A172 (cell line): ENCODE measurements at places on chromosomes 2 and 18.

- DNase-seq, result no peak
These were observed 31.4 kb upstream of the ACKR3 start for GRCh38 chr2:236538242-236538641.

- DNase-seq, result no peak
These were observed 47.6 kb upstream of the MSH6 start for GRCh38 chr2:47735136-47735869.

DNA sequence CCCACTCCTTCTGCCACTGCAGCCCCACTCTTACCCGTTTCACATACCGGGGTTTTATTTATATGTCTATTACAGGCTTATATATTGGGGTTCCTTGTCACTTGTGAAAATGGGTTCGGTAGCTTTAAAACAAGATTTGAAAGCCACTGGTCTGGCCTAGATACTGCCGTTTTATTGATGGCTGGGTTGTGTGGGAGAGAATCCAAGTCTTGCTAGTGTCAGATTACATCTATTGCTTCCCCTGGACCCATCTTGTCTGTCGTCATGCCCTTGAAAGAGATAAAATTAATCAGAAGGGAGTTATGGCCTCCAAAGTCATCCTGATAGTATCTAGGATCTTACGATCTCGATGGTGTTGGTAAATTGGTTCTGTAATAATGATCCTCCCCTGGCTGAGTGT lies 79.4 kb downstream of the EIPR1 start:
- no peak for DNase-seq

DNA sequence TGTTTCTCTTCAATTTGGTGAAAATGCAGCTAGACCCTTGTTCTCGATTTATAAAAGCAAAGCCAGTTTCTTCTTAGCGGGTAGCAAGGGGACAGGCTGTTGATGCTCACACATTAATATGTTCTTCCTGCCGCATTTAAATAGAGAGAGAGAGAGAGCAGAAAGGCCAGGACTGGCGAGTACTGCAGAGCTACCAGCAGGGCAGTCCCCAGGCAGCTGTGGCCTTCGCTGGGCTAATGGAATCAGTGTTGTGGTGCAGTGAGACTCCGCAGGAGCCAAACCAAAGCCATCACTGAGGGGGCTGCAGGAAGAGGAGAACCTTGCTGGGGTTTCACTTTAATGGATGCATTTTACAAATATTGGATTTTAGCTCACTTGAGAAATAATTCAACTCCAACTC lies 223.6 kb downstream of the ACTR3 start:
- no peak for DNase-seq

- no peak for DNase-seq
These were observed 255.7 kb downstream of the DSEL start for GRCh38 chr18:67260841-67261240.

- DNase-seq, result no peak
These were observed 168.6 kb downstream of the SLC8A1 start for GRCh38 chr2:40283111-40283909.

DNA sequence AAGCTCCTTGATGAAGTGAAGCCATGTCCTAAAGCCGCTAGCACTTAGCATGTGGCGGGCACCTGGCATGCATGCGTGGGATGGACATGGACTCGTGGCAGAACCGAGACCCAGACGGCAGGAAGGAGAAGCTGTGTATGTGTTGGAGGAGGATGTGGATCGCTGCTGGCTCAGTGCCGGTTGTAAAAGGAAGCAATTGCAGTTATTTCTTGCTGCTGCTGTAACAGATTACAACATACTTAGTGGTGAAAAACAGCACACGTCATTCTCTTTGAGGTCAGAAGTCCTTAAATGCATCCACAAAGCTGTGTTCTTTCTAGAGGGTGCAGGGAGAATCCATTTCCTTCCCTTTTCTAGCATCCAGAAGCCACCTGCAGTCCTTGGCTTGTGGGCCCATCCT lies 74.6 kb downstream of the AGAP1 start:
- no peak for DNase-seq

DNA sequence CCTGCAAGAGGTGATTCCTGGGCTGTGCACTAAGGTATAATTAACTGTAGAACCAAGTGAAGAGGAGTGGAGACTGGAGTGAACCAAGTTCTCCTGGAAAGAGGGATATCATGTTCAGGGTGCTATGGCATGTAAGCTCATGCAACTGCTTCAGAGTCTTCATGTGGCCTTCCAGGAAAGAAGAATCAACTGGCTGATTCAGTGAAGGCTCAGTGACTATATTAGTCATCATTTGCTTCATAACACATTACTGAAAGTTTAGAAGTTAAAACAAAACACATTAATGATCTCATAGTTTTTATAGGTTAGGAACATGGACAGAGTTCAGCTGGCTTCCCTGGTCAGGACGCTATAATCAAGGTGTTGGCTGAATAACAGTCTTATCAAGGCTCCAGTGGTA lies 1200.8 kb upstream of the GYPC start:
- DNase-seq, result no peak

- no peak for DNase-seq
These were observed 171.2 kb downstream of the CMPK2 start for GRCh38 chr2:6694555-6694954.

- DNase-seq, result no peak
These were observed 9.2 kb downstream of the IMPA2 start for GRCh38 chr18:11990539-11990938.

DNA sequence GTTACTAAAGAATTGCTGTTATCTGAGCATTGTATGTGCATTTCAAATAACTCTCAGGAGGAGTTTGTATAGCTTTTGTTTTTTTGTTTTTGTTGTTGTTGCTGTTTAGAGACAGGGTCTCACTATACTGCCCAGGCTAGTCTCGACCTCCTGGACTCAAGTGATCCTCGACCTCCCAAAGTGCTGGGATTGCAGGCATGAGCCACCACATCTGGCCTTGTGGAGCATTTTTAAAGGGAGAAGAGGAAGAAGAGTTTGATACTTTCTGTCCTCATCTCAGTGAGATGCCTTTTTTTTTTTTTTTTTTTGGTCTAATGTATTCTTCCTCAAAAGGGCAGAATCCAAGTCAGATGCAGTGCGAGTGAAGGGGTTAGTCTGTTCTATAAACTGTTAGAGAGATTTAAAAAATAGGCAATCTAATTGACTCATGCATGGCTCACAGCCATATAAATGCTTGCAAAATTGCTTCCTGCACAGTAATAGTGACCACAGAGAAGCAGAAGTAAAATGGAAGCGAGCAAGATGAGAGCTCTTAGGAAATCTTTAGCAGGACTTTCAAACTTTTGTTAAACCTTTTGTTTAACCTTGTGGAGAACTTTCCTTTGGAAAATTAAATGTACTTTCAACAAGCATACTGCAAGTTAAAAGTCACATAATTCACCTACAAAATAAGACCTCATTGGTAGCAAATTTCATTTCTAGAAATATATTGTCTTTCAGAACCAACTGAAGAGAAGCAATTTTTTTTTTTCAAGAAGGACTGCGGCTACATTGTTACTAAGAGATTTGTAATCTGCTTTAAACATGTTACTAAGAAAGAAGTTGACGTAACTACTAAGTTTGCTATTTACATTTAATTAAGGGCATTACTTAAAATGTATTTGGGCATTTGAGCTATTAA lies 52.3 kb upstream of the ROCK1 start:
- peak; percentile 82 for DNase-seq
